Astrocyte (in vitro differentiated cells and primary cell): ENCODE measurements at places on chromosomes 16 and 17.

- no peak overlapping the region for H3K4me3 ChIP-seq
- H3K36me3 ChIP-seq: peaks cover 6% of the 10 kb centered on the region
- no peak for DNase-seq
- no peaks in the 10 kb centered on the region for H3K4me1 ChIP-seq
- H3K27ac ChIP-seq: no peak overlapping the region
- no peaks in the 10 kb centered on the region for H3K27me3 ChIP-seq
Measured at GRCh38 chr16:23105309-23105708, 43.9 kb downstream of the USP31 start.

GRCh38 chr17:4853208-4853671, 20.1 kb downstream of the MINK1 start:
- H3K27me3 ChIP-seq: no peaks in the 10 kb centered on the region
- no peak overlapping the region for H3K27ac ChIP-seq
- no peaks in the 10 kb centered on the region for H3K36me3 ChIP-seq
- peaks cover 9% of the 10 kb centered on the region for H3K4me1 ChIP-seq
- H3K4me3 ChIP-seq: no peak overlapping the region
- no peak for DNase-seq

DNA sequence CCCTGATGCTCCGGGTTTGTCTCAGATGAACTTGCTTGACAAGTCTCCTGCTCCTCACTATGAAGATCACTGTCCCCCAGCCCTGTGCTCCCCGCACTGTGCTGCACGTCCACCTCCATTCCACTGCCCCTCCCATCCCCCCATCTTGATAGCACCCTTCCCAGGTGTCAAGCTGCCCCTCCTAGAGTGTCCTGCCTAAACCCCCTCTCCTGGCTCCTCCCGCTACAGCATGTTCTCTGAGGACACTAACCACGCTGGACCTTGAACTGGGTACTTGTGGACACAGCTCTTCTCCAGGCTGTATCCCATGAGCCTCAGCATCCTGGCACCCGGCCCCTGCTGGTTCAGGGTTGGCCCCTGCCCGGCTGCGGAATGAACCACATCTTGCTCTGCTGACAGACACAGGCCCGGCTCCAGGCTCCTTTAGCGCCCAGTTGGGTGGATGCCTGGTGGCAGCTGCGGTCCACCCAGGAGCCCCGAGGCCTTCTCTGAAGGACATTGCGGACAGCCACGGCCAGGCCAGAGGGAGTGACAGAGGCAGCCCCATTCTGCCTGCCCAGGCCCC, 18.5 kb downstream of the DEXI start:
- H3K27ac ChIP-seq: no peak overlapping the region
- H3K4me3 ChIP-seq: no peak overlapping the region
- peaks cover 7% of the 10 kb centered on the region for H3K4me1 ChIP-seq
- DNase-seq: no peak

DNA sequence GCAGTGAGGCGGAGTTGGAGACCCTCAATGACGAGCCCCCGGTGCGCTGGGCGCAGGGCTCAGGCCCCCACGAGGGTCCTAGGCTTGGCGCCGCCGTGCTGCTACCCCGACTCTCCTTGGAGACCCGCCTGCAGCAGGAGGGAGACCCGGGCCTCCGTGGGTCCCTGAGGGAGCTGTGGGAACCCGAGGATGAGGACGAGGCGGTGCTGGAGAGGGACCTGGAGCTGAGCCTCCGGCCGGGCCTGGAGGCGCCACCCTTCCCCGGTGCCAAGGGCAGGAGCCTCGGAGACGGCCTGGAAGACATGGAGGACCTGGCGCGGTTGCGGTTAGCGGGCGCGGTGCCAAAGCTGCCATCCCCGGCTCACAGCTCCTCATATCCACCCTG, 2.3 kb downstream of the MYO15B start:
- H3K4me3 ChIP-seq: no peak overlapping the region
- H3K4me1 ChIP-seq: no peaks in the 10 kb centered on the region
- H3K27me3 ChIP-seq: peaks cover 14% of the 10 kb centered on the region
- no peaks in the 10 kb centered on the region for H3K36me3 ChIP-seq
- DNase-seq: no peak

GRCh38 chr17:55748841-55749240, 2.0 kb upstream of the PCTP start:
- H3K4me1 ChIP-seq: peaks cover 5% of the 10 kb centered on the region
- no peaks in the 10 kb centered on the region for H3K27me3 ChIP-seq
- H3K36me3 ChIP-seq: peaks cover 2% of the 10 kb centered on the region
- no peak overlapping the region for H3K27ac ChIP-seq
